ENCODE measurements at places on chromosomes 3 and 15. TPM values are rescaled to one million over a fixed set of nuclear protein-coding genes. Genes with fewer than 3 reads are reported as not detected.

GRCh38 chr3:115423170-115423569 is 200.1 kb upstream of the GAP43 start:
- DNase-seq, result no peak

DNA sequence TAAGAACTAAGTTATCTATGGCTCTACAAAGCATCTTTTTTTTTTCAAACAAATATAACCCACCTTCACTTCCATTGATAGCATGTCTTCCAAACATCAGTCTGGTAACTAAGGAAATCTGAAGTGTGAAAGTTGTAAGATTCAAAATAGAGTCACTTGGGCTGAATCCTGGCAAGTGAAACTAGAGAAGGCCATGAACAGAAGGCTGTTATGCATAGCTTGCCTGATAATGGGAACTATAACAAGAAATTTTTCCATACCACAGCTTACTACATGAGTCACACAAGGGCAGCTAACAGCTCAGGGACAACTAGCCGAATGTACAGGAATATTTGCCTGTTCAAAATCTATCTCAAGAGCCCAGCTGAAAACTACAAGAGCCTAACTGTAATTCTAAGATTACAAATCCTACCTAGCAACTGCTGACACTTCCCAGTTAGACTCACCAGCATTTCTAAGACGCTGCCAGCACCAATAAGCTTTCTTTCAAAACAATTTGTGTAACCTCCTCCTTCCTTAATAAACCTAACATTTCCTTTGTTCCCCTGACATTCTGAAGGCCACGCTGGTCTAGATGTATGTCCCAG is 1066.5 kb downstream of the PLOD2 start:
- DNase-seq, result no peak

- DNase-seq, result no peak
Measured at GRCh38 chr3:150740733-150741496, 22.1 kb downstream of the SIAH2 start.

DNA sequence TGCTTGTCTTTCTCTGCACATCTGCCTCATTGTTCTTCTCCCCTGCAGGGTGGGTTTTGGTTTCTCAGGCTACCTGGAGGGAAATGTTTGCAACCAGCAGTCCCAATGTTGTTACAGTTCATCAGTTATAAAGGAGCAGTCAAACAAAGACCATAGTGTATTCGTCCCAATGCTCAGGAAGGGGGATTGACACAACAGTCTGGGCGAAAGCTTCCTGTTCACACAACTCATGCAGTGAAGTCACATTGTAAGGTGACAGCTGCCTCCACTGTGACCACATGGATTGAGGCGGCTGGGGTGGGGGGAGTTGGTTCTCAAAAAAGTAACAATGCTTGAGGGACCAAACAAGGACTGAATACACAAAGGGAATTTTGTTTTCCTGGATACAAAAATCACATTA is 28.8 kb upstream of the TF start:
- no peak for DNase-seq

- DNase-seq, result peak; percentile 90
Measured at GRCh38 chr15:73982222-73982962, 9.7 kb downstream of the STOML1 start.

DNA sequence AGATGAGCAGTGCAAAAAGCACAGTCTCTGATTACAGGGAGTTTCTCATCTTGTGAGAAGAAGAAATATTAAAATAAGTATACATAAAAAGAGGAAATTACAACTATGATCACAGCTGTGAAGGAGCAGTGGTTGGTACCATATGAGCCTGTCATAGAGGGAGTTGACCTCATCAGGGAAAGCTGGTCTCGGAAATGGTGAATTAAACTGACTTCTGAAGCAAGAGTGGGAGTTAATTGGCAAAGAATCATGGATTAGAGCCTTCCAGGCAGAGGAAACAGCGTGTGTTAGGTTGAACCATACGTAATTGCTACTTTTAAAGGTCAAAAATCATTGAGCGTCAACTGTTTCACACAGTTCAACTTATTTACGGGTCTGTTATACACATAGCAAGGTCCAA is 539.1 kb downstream of the EDEM1 start:
- DNase-seq, result no peak

GRCh38 chr15:93109336-93110102 is 20.5 kb upstream of the RGMA start:
- DNase-seq, result no peak

- no peak for DNase-seq
Measured at GRCh38 chr3:58452176-58452575, 18.5 kb upstream of the PDHB start.

- no peak for DNase-seq
Measured at GRCh38 chr3:116444819-116445310, 422 bp downstream of the LSAMP start.

DNA sequence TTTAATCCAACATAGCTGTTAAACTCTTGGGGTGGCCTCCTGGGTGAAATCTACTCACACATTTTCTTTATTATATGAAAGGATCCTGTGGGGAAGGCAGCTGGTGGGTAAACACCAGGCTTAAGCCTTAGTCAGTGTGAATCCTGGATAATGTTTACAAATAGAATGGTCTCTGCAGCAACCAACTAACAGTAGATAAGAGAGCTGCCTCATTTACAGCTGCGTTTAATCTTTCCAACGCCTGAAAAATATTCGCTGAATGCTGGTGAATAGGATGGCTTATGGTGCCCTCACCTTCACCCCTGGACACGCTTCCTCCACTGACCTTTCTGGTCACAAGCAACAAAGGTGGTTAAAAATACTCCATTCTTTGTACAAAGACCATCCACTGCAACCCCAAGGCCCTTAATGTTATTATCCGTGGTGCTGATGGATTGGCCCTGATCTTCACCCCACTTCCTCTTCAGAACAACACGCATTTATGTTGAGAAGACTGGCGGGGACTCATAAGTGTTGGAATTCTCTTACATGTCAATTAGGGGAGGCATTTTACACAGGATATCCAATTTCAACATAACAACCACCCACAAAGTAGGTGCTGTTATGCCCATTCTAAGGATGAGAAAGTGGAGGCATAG is 120.0 kb upstream of the FRMD4B start:
- DNase-seq, result no peak

DNA sequence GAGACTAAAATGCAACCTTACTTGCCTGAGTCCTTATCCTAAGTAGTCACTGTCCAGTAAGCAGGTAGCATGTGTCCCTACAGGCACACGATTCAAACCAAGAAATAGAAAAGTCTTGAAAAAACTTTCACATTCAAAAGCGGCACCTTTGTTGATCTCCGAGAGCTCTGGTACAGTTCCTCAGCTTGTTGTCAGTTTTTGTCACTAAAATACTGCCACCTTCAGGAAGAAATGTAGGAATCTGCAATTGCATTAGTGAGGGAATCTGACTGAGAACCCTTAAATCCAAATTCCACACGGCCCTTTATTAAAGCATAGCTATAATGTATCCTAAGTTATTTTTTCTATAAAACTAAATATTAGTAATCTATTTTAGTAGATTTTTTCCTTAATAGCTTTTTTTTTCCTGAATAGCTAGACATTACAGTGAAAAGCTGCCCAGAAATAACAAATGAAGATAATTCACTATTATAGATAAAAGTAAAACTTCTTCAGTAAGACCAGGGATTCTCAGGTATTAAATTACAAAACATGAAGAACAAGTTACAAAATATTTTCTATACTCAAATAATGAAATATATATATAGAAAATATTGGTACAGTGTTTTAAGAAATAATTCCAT is 44.0 kb downstream of the CCDC54 start:
- DNase-seq, result no peak

GRCh38 chr3:101521211-101521701 is 8.2 kb upstream of the SENP7 start:
- DNase-seq, result no peak

DNA sequence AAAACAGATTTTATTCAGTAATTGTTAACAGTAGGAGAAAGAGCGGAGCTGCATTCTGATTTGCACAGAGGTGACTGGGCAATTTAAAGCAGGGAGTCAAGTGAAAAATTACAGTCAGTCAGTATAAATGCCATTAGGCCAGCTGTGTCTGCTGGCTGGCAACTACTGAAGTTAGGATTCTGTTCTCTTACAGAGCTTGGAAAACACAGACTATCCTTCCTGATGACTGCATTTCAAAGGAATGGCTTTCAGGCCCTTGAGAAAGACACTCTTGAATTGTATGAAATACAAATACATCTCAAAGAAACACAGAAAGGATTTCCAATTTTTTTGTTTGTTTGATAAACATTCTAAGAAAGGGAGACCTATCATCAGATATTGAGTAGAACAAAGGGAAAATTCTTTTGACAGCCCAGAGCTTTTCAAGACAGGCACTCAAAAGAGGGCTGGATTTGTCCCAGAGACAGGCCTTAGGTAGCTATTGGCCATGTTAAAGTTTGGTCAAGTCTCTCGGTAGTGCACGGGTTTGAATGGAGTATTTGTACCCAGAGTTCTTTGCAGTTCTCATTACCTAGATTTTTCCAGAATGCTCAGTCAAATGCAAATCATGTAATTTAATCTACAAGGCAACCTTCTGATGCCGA is 551.2 kb upstream of the CCDC54 start:
- DNase-seq, result no peak

- DNase-seq, result no peak
Measured at GRCh38 chr3:110946810-110947209, 124.8 kb upstream of the NECTIN3 start.

DNA sequence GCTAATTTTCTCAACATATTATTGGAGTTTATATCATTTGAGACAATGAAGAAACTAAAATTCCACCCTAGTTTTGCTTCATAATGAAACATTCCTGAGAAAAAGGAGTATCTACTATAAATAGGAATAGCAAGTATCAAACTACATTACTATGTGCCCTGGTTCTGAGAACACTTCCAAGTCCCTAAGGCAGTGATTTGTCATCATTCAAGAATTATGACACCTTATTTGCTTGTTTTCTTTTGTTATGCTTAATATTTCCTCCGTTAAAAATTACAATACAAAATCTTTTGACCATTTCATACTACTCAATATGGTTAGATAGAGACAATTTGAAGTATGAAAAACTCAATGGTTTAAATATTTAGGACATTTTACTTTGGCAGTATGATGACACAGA is 707.8 kb upstream of the GOLIM4 start:
- DNase-seq, result no peak

DNA sequence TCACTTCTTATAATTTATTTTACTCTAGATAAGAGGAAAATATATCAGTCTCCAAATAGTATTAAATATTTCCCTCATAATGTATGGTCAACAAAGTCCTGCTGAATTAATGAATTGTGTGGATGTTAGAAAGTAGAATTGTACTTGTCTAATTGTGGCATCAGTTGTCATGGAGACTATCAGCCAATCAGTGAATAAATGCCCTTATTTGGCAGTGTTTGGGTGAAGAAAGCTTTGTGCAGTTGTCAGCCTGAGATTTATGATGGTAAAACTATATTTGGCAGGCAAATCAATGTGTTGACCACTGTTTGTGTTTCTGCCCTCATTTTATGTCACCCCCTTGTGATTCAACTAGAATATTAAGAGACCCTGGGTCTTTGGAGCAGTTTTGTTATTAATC is 293.6 kb upstream of the MDFIC2 start:
- no peak for DNase-seq

GRCh38 chr15:98881526-98882520 is 125.8 kb downstream of the PGPEP1L start:
- DNase-seq, result no peak

GRCh38 chr3:100726706-100727105 is 17.4 kb downstream of the TFG start:
- no peak for DNase-seq

DNA sequence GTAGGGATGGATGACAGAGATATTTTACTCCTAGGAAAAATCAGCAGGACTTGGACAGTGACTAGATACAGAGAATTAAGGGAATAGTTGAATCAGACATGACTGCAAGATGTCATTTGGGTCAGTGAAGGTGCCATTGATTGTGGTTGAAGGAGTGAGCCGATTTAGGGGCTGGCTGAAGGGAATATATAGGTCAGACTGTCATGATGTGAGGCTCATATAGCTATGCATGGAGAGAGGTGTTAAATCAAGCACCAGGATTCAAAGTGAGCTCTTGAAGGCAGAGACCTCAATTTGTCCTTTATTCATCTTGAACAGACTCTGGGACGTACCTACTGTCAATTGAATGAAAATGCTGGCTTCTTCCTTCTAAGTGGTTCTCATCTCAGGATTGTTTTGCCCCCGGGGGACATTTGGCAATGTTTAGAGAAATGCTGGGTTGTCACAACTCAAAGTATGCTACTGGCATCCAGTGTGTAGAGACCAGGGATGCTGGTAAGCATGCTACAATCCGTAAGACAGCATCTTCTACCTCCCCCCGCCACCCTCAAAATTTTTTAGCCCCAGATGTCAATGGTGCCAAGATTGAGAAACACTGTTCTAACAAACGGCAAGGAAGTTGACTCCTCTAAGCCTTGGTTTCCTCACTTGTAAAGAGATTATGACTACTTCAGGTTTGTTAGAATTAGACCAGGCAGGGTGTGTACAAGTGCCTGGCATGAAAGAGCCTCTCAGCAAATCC is 7.8 kb downstream of the ATP2C1 start:
- no peak for DNase-seq

- no peak for DNase-seq
Measured at GRCh38 chr3:36991923-36992805, 767 bp downstream of the EPM2AIP1 start.

DNA sequence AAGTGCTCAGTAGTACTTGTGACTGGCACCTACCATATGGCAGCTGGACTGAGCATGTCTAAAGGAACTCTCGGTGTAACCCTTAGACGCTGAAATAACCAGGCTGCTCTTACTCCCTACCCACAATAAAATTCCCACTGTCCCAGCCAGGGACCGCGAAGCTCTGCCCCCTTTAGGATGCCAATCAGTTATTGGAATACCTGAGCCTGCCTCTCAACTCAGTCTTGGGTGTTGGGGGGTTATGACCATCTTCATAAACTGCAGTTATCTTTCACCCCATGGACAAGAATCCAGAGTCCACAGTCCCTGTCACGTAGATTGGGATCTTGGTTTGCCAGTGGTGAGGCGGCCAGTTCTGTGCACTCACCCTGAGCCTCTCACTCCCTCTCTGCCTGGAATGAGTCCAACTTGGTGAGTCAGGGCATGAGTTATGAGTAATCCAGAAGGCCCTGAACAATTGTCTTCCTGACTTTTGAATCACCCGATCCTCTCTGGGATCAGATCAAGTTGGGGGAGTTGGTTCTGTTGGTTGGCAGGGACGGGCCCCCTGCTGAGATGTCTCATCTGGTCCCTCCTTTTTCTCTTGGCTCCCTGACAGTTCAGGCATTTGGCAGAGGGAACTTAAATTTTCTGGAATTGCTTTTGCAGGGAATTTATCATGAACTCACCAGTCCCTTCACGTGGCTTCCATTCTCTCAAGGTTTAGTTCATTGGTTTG is 120.1 kb upstream of the UBE2E1 start:
- peak; percentile 82 for DNase-seq

A4GNT gene
- total RNA-seq, result not detected

SPSB4 gene
- 0.36 TPM for total RNA-seq

NPAP1 gene
- total RNA-seq, result not detected

TIMP4 gene
- 13.2 TPM for total RNA-seq

SOX14 gene
- total RNA-seq, result not detected

MYH15 gene
- 0.58 TPM for total RNA-seq

FAM219B gene
- total RNA-seq, result 72.9 TPM

REC114 gene
- total RNA-seq, result not detected

PLIN1 gene
- 57.4 TPM for total RNA-seq

SERPINI1 gene
- 10.4 TPM for total RNA-seq

WNT5A gene
- total RNA-seq, result 4.7 TPM
